ENCODE measurements at places on chromosomes 5 and 9. TPM values are rescaled to one million over a fixed set of nuclear protein-coding genes. Genes with fewer than 3 reads are reported as not detected.

PCDHB7 gene
- 0.63 TPM for total RNA-seq

OR1Q1 gene
- 0.81 TPM for total RNA-seq

FABP6 gene
- not detected for total RNA-seq

RALGPS1 gene
- 2.4 TPM for total RNA-seq
